Osteoblast (primary cell): ENCODE measurements at places on chromosomes 13 and 19. TPM values are rescaled to one million over a fixed set of nuclear protein-coding genes. Genes with fewer than 3 reads are reported as not detected.

CEACAM3 gene
- total RNA-seq, result not detected in 2 replicates

GNG8 gene
- not detected in 2 replicates for total RNA-seq

MAB21L1 gene
- 1.4 and 1.5 TPM in 2 replicates for total RNA-seq

BRSK1 gene
- 1.8 and 4.0 TPM in 2 replicates for total RNA-seq

PLIN5 gene
- total RNA-seq, result 0.36 TPM in 1 of 2 replicates, not detected in the other

SLAIN1 gene
- total RNA-seq, result not detected in 2 replicates

EHD2 gene
- 136 and 144 TPM in 2 replicates for total RNA-seq

DNA sequence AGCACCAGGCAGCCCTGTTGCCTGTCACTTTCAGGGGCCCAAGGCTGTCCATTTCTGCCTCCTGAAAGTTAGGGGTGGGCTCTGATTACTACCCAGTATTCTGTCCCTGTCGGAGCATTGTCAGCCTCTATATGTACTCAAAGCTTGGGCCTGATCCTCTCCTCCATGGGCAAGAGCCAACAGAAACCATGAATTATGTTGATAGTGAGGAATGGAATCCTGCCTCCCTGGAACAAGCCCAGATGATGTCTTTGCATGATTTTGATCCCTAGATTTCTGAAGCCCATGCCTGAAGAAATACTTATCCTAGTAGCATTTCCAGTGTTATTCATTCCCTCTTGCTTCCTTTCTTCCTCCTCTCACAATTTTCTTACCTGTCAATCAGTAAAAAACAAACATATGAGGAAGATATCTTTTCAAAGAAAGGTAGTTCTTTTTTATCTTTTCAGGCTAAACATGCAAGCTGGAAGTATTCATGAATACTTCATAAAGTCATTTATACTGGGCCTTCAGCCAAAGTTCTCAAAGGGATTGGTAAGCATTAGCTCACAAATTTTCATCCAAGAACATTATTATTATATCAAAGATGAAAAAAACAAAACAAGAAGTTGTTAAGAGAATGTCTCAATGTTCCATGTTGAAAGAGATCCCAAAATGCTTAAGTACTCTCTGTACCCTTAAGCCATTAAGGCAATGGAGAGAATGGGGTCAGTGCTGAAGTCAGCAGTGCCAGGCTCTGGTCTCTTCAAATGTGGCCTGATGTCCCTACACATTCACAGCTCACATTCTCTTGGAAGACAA, 171.7 kb downstream of the NHLRC3 start:
- no peak for DNase-seq

- DNase-seq, result no peak
These were observed at the start of gene PRTN3 for GRCh38 chr19:840519-841206. Gene PRTN3 (plus strand): TSS chr19:840999. CDS start chr19:841009, 10 bp downstream.

DNA sequence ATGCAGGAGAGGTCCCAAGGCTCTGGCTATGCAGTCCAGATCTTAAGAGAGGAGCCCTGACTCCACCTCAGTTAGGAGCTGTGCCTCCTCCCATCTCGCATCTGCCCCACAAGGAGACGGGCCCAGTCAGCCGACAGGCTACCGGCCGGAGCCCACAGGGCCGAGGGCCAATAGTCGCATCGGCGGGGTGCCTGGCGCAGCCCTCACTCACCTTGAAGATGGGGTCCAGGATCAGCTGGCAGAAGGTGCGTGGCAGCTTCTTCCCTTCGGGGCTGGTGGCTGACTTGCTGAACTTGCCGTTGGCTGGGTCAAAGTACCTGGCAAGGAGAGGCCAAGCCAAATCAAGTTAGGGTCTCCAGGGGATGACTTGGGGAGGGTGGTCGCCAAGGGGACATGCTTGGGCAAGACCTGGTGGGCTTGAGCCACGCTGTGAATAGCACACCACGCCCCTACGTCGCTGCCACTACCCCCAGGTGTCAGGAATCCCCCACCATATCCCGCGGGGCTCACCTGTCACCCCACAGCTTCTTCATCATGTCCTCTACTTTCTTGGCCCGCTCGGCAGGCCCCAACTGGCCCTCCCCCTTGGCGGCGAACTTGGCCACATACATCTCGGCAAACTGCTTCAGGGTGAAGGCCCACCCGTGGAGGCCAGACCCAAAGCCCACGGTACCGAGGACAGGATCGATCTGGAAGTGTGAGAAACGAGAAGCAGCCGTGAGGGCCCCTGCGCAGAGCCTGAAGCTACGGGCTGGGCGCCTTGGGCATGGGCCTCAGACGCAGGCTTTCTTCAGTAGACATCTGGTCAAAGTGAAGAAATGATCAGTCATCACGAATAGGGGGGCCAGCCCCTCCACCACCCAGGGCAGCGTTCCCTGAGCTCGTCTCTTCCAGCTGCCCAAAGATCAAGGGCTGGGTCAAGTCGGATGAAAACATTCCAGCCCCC, 3.3 kb downstream of the EEF2 start:
- peak; percentile 81 for DNase-seq

DNA sequence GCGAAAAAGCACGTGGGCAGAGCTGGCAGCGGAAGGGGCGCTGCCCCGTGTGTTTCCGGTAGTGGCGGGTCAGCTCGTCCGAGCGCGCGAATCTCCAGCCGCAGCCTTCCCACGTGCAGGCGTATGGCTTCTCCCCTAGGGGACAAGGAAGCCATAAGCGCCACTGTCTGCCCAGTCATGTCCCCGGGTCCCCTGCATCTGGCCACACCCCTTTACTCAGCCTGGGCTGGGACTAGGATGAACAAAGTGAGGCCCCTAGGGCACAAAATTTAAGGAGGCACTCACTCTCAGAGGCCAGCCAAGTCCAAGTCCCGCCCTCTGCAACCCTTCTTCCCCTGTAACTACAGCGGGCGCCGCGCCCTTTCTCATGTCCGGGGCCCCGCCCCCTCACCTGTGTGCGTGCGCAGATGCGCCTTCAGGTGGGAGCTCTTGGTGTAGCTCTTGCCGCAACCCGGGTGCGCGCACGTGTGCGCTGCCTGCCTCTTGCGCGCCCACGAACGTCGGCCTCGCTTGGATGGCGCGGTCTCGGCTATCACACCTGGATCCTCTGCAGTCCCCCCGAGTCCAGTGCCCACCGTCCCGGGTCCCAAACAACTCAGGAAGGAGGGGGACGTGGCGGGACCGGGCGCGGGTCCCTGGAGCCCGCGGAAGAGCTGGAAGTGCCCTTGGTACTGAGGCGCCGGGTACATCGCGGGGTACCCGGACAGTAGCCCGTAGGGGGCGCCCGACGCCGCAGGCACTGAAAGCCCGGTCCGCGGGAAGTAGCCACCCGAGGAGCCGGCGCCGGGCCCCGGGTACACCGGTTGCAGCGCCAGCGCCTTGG, 1.9 kb downstream of the KLF1 start:
- DNase-seq, result peak; percentile 95

DNA sequence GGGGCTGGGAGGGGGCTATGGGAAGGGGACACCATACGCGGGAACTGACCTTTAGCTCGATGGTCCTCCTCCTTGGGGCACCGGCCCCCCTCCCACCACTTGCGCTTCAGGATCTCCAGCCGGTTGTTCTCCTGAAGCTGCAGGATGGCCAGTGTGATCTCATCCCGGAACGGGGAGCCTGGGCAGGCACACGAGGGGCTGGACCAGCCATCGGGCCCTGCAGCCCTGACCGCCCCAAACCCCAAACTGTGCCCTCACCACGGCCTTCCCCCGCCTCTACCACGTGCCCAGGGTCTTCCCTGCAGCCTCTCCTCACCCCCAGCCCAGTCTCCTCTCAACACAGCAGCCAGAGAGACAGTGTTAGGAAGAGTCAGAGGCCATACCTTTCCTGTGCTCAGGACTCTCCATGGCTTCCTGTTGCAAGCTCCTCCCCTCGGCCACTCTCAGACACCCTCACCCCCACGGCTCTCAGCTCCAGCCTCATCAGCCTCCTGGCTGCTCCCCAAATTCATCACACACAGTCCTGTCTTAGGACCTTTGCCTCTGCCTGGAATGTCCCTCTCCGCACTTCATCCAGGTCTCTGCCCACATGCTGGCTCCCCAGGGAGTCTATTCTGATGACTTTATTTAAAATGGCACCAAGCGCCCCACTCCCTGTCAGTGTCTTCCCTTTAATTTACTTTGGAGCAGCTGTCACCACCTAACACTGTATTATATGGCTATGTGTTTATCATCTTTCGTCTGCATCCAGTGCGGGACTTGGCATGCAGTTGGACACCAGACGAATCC, 9.7 kb upstream of the ATP1A3 start:
- DNase-seq, result peak; percentile 54

GRCh38 chr19:42596391-42597072, 1.8 kb upstream of the CEACAM8 start:
- DNase-seq, result peak; percentile 58

DNA sequence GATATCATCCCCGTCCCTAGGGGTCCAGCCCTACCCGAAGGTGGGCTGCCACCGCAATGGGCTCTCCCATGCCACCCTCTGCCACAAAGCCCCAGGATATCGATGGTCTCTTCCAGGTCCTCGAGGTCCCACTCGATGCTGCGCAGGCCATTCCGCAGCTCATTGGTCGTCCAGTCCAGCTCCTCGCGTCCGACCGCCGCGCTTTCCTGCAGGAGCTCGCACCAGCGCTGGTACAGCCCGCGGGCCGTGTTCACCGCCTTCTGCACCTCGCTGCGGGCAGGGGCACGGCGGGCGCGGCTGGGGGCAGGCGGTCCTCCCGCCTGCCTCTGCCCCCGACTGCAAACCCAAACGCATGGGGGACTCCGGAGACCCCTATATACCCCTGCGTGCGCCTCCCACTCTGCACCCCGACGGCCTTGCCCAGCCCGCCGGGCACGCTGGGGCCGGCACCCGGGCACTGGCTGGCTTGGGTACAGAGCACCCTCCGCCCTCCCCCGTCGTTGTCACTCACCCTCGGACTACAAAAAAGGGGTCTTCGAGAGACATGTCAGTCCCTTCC, 468 bp downstream of the STX10 start:
- peak; percentile 84 for DNase-seq

DNA sequence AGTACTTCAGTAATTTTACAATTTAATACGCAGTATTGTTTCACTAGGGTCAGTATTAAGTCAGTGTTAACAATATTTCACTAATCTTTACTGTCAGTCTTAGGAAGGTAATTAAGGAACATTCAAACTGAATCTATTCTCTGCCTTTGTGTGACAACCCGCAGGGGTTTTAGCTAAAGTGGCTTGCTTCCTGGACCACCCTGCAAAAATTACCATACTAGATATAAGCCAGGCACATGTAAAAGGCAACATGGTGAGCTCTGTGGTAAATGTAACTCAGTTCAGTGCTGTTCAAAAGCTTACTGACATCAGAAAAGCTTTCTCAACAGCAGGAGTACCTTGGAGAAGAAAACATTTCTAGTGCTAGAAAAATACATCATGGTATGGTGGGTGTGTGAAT, 116.7 kb downstream of the FREM2 start:
- peak; percentile 50 for DNase-seq

- DNase-seq, result peak; percentile 100
These were observed at the start of gene TMED1 for GRCh38 chr19:10835754-10836478. Gene TMED1 (minus strand): TSS chr19:10836212. CDS start chr19:10836191, 21 bp downstream.

DNA sequence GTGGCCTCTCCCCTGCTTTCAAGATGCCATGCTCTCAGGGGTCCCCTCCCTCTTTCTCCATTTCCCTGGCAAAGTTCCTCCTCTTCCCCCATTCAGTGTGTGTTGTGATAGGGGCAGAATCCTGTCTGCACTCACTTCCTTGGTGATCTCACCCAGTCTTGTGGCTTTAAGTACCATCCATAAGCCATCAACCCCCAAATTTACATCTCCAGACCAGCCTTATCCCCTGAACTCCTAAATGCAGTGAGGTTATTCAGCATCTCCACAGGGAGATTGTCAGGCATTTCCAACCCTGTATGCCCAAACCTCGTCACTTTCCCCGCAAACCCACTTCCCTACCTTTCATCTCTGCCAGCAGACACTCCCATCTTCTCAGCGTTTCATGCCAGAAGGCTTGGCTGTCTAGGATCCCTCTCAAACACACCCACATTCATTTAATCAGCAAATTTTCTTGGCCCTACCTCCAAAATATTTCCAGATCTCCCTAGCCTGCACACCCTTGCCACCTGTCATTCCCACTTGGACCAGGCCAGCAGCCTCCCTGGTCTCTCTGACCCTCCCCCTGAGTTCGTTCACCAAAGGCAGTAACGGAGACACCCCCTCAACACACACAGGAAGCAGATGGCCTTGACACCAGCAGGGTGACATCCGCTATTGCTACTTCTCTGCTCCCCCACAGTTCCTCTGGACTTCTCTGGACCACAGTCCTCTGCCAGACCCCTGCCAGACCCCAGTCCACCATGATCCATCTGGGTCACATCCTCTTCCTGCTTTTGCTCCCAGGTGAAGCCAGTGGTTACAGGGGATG, at the start of gene HCST:
HCST (plus strand) TSS at position 676 of the 808 bp plus-strand sequence; CDS start at position 741, 65 bp downstream.
- peak; percentile 88 for DNase-seq

DNA sequence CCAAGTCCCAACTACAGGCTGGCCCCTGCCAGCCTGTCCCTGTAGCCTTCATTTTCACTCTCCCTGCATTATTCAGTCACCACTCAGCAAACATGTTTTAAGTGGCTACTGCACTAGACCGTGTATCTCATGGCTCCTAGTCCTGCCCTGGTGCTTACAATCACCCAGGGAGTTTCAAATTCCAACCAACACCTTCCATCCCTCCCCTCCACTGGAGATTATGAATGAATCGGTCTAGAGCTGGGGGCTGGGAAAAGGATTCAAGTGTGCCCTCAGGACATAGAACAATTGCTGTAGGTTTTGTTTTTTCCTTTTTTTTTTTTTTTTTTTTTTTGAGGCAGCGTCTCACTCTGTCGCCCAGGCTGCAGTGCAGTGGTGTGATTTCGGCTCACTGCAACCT, 15.0 kb upstream of the TNFAIP8L1 start:
- peak; percentile 50 for DNase-seq

- DNase-seq, result no peak
These were observed 30.0 kb downstream of the CCNE1 start for GRCh38 chr19:29841559-29842367.

- peak; percentile 44 for DNase-seq
These were observed 100.5 kb downstream of the FLT1 start for GRCh38 chr13:28394422-28394821.

DNA sequence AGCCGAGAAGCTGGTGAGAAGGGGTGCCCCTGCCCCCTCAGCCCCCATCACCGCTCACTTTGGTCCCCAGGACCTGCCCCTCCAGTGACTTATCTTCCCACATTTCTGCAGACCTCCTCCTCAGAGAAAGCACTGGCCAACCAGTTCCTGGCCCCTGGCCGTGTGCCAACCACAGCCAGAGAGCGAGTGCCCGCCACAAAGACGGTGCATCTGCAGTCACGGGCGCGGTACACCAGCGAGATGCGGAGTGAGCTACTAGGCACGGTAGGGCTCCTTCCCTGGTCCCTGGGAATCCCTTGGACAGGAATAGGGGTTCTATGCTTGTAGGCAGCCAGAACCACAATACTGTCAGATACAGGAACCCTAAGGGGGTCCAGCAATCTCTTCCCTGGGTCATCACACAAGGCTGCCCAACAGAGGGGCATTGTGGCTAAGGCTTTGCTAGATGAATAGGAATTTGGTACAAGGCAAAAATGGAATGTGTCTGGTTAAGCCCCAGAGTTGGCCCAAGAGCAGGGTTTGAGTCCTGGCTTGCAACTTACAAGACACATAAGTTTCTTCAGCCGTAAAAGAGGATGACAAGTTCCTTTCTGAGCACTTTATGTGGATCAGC, 1.0 kb downstream of the USE1 start:
- peak; percentile 54 for DNase-seq
